ENCODE measurements at places on chromosomes 4 and X. TPM values are rescaled to one million over a fixed set of nuclear protein-coding genes. Genes with fewer than 3 reads are reported as not detected.

Gene MAGEE1
- total RNA-seq: 0.84 TPM

Gene BMX
- 1.0 TPM for total RNA-seq

Gene RBM10
- total RNA-seq: 23.6 TPM

Gene RAB33A
- 0.20 TPM for total RNA-seq

Gene MAGEA12
- total RNA-seq: not detected

Gene HPSE
- total RNA-seq: 15.4 TPM

DNA sequence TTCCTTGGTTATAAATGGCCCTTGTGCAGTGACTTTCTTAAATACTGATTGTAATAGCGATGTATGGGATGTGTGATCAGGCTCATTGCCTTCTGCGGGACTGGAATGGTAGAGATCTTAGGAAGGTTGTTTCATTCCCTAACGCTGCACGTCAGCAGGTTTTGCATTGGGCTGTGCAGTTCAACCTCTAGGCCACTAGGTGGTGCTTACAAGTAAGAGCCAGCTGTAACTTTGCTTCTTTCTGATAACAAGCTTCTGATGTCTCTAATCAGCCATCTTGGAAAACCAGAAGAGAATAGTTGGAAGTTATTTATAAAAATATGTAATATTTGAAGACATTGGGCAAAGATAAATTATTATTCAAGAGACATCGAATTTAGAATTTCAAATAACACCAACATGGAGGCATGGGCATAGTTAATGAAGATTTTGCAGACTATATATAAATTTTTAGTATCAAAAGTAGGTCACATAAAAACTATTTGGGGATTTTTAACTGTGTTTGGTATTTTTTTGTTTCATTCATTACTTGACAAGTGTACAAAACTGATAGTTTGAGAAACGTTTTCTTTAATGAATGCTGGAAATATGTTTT lies 339.7 kb upstream of the PCDH7 start:
- ATAC-seq: peak; percentile 79

GRCh38 chr4:86977621-86978184 lies 42.9 kb downstream of the AFF1 start:
- peak; percentile 88 for ATAC-seq

- ATAC-seq: no peak
These were observed 8.4 kb downstream of the TEC start for GRCh38 chr4:48261281-48261680.

- peak; percentile 76 for ATAC-seq
These were observed 21.1 kb upstream of the TADA2B start for GRCh38 chr4:7021930-7022664.

DNA sequence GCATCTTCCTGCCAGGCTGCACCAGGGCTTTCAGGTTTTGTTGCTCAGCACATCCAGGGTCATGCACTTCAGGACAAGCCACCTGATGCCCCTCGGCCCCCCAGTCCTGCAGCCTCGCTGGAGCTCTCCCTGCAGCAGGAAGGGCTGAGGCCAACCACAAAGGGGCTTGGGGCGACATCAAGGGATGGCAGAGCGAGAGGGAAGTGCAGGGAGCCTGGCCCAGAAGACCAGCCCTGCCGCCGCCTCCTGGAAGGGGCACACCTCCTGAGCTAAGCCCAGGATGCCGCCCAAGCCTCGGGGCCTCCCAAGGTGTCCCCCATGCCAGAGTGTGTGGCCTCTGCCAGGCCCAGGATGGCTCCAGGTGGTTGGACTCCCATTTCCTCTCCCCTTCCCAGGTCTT lies 37.1 kb downstream of the TRMT44 start:
- no peak for ATAC-seq

- no peak for ATAC-seq
These were observed 11.3 kb downstream of the SMIM10L2A start for GRCh38 chrX:135432881-135433521.

GRCh38 chr4:6983544-6984142 lies 59.5 kb upstream of the TADA2B start:
- no peak for ATAC-seq

- ATAC-seq: no peak
These were observed 28.5 kb downstream of the PTTG2 start for GRCh38 chr4:37988670-37989069.

DNA sequence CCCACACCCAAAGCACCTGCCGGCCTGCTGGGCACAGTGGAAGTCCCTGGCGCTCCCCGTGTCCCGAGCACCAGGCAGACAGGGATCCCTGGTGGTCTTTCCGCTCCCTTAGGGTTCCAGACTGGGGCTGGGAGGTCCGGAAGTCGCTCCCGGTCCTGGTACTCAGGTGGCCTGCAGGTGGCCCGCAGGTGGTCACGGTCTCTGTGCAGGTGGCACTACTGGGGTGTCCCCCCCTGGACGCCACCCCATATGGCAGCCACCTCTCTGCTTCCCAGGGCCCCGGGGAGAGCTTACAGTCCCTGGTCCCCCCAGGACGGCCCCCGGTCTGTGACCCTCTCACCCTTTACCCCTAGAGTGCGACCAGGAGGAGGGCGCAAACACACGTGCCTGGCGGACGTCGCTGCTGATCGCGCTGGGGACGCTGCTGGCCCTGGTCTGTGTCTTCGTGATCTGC lies 13.6 kb downstream of the SLC25A6 start:
- peak; percentile 22 for ATAC-seq

DNA sequence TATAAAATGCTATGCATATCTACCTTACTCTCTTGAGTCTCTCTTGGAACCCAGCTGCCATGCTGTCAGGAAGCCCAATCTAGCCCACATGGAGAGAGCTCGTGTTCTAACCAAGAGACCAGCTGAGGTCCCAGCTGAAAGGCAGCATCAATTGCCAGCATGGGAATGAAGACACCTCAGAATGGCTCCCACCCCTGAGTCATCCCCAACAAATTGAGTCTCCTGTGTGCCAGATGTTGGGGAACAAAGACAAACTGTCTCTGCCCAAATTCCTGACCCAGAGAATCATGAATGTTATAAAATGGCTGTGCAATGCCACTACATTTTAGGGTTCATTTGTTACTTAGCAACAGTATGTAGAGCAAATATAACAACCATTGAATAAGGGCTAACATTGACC lies 105.2 kb upstream of the STX18 start:
- no peak for ATAC-seq

- no peak for ATAC-seq
These were observed 52.8 kb downstream of the SEL1L3 start for GRCh38 chr4:25809996-25810395.

DNA sequence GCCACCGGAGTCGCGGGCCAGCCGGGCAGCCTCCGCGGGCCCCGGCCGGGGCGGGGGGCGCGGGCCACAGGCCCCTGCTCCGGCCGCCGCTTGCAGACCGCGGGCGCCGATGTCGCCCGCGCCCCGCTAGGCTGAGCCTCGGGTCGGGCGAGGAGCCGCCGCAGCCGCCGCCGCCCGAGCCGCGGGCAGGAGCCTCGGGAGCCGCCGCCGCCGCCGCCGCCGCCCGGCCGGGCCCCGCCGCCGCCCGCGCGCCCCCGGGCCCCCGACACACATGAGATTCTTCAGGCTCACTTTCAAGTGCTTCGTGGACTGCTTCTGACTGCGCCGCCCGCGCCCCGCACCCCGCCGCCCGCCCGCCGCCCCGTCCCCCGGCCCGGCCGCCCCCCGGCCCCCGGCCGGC lies 345 bp downstream of the SLC6A8 start:
- no peak for ATAC-seq

DNA sequence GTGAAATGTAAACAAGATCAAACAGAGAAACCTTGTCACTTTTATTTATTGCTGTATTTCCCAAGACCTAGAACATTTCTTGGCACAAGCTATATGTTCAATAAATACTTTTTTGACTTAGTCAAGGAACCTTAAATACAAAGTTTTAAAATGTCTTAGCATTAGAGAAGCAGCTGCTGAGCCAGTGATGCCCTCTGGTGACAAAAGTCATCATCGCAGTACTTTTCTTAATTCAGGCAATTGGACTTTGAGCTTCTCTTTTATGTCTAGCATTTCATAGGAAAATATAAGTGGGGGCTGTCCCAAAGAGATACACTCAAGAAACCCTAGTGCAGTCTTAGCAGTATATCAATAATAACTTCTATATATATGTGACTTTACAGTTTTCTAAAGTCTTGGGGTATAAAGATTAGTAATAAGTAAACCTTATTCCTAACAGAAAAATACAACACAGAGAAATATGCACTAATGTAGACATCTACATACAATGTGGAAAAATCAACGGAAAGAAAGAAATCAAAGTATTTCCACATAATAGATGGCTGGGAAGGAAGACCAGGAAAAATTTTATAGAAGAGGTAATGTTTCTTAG lies 118.4 kb downstream of the DTHD1 start:
- no peak for ATAC-seq
